ENCODE measurements at places on chromosomes 6 and 20.

DNA sequence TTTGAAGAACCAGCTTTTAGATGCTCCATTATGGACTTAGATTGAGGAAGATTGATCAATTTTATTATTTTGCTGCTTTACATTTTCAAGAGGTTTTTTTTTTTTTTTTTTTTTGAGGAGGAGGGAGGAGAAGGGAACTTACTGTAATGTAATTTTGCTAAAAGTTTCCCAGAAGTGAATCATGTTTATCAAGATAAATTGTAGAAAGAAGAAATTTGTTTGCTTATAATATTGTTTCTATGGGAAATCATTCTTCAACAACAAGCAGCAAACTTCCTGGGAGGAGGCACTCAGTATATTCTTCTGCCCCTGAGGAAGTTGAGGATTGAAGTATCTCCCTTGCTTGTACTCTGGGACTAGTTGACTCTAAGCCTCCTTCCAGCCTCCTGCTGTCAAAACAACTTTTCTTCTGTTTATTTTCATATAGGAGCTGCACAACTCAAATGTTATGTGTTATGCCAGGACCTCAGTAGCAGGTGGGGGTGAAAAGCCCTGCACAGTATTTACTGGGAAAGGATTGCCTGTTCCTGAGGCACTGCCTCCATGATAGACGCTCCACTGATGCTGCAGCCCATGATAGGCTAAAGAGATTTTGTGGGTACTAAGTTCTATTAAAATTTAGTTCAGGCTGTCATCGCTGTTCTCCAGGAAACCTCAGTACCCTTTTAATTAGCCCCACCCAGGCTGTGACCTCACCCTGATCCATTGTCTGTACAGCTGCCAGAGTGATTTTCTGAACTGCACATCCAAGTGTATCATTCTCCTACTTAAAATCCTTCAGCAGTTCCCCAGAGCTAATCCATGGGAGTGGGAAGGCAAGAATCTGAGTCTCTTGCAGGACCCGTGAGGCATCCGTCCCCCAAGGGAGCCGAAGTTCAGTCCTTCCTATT, 51.9 kb downstream of the CARMIL1 start:
- no peak for DNase-seq

GRCh38 chr20:61400499-61400898, 148.4 kb downstream of the CDH4 start:
- DNase-seq: no peak

GRCh38 chr6:107369493-107369892, 89.9 kb downstream of the PDSS2 start:
- DNase-seq: no peak

GRCh38 chr20:35618263-35619131, 2.9 kb downstream of the SPAG4 start:
- no peak for DNase-seq

All from GM18507 (cell line).